ENCODE measurements at places on chromosomes 11 and 22. TPM values are rescaled to one million over a fixed set of nuclear protein-coding genes. Genes with fewer than 3 reads are reported as not detected.

PKDREJ gene
- not detected for total RNA-seq

OR51B2 gene
- total RNA-seq, result not detected

MUC6 gene
- not detected for total RNA-seq

KLHDC7B gene
- 20.1 TPM for total RNA-seq

SLC37A4 gene
- total RNA-seq, result 27.9 TPM

SYT13 gene
- 8.1 TPM for total RNA-seq

Data from kidney epithelial cell (primary cell).